NB4 (cell line): ENCODE measurements at places on chromosomes 6 and 20.

DNA sequence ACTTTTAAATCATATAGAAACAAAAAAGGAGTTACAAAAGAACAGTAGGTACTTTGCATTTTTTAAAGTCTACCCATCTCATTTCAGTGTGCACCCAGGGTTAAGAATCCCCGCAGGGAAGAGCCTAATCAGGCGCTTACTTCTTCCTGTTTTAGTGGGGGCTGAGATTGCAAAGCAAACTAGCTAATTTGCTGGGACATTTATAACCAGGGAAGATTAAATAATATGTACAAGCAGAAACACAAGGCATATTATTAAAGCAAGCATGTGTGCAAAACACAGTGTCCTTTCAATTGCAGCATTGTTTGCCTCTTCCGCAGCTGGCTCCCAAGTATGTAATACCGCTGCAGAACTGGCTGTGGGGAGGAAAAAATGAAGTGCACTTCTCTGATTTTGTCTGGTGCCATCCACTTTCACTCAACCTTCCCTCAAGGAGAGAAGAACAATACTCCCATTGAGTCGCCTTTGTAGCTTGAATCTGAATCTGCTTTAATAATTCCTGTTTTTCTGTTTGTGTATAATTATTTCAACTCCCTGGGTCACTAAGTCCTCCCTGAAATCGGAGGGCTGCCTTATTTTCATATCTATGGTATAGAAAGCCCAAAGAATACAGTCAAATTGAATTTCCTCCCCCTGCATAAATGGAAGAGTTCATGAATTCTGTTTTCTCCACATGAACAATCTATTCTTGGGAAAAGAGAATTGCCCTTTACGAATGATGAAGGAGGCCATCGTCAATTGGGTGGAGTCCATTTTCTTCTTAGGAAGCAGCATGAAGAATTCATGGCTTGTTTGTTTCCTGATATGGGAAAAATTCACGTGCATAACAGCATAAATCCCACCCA is 23.3 kb upstream of the BCAS1 start:
- DNase-seq = no peak

DNA sequence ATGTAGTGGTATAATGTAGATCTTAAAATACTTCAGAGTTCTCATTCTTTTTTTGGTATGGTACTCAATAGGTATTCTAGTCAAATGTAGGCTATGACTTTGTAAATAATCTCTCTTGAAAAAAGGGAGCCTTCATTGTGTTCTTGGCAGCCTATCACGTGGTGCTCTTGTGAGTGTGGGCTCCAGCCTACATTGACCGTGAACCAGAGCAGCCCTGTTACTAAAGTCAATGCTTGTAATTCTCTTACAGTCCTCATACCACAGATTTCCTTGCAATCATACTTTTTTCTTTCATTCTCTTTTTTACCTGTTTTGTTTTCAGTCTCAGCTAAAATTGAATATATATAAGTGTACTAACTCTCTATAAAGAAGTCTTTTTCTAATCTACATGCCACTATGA is 31.1 kb downstream of the ARID1B start:
- DNase-seq = no peak

DNA sequence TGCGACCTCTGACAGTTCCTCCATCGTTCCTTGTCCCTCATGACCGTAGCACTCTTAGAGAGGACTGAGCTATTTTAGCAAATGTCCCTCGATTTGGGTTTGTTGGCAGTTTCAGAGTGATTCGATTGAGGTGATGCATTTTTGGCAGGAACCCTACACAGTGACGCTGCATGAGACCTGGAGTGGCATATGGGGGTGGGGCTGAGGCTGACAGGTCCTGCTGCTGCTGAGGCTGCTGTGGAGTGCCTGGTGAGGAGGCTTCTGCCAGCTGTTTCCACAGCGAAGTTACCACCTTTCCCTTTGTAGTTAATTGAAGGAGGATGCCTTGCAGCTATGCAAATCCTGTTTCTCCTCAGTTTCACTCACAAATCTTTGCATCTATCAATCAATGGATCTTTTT is 19.8 kb downstream of the PXDC1 start:
- no peak for DNase-seq

GRCh38 chr20:38203337-38203980 is 38.4 kb upstream of the TGM2 start:
- no peak for DNase-seq

- DNase-seq = no peak
Measured at GRCh38 chr20:35578469-35578868, 36.6 kb downstream of the ERGIC3 start.

DNA sequence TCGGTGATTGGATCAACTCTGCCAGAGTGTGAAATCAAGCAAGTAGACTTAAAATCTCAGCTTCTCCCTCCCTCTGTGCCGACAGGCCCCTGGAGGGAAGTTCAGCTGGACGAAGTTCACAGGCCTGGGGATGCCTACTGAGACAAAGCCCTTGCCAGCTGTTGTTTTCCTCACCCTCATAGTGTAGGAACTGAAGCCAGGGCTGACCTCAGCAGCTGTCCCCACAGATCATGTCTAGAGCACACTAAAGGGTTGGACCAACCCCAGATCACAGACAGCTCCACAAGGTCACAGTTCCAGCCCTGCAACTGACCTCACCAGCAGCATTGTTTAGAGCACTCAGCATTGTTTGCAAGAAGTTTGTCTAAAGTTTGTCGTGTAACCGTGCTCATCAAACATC is 261.9 kb upstream of the ECI2 start:
- no peak for DNase-seq

DNA sequence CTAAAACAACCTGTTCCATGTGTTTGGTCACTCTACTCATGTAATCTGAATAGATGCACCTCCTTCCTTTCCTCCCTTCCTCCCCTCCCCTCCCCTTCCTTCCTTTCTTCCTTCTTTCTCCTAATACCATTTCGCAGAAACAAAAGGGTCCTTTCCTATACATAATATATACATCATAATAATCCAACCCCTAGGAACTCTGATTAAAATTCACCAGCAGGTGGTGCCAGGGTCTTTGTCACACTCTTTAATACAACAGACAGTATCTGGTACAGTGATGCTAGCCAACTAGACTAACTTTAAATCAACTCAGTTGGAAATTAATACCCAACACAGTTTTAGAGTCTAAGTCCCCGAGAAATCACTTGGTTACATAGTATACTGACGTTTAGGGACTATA is 181.2 kb upstream of the SHLD1 start:
- DNase-seq = peak; percentile 69

- peak; percentile 44 for DNase-seq
Measured at GRCh38 chr6:4848382-4849068, 72.3 kb downstream of the CDYL start.

DNA sequence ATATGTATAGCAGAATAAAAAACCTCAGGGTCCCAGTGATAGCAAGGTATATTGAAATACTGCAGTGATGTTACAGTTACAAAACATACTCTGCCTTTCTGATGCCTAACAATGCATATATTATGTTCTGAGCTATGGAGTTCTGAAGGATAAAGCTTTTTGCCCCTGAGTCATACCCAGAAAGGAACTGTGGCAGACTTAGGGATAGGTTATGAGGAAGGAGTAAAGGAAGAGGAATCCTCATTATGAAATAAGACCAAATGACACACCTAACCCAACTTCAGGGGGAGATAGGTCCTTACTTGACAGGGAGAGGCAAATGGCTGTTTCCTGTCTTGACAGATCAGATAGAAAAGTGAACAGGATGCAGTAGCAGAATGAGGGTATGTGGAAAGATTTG is 940.6 kb upstream of the FLRT3 start:
- no peak for DNase-seq

- DNase-seq = peak; percentile 74
Measured at GRCh38 chr6:73732845-73733675, 37.1 kb downstream of the CD109 start.

GRCh38 chr6:45314146-45314545 is 14.0 kb upstream of the RUNX2 start:
- no peak for DNase-seq

DNA sequence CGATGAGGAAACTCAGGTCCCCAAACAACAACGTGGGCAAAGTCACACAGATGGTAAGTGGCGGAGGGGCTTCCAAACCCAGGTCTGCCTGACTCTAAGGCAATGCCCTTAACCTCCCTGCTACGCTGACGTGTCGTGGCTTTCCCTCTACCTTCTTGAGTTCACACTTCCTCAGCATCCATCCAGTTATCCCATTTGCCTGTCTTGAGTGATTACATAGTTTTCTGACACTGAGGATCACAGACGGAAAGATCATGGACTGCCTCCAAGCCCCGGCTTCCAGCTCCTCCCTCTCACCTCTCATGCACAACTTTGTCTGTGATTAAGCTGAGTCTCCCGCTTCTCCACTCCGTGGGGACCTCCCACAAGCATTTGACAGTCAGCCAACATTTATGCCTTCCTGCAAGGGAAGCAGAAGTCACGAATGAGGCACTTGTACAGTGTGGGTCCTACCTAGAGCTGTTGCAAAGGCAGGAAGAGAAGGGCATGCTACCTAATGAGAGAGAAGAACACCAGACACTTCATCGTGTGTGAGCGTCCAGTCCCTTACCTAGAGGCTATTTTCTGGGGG is 33.8 kb downstream of the TBC1D7 start:
- DNase-seq = no peak
